ENCODE measurements at places on chromosomes 11 and 22.

GRCh38 chr22:40250608-40251007, 72.9 kb downstream of the TNRC6B start:
- no peak for DNase-seq

DNA sequence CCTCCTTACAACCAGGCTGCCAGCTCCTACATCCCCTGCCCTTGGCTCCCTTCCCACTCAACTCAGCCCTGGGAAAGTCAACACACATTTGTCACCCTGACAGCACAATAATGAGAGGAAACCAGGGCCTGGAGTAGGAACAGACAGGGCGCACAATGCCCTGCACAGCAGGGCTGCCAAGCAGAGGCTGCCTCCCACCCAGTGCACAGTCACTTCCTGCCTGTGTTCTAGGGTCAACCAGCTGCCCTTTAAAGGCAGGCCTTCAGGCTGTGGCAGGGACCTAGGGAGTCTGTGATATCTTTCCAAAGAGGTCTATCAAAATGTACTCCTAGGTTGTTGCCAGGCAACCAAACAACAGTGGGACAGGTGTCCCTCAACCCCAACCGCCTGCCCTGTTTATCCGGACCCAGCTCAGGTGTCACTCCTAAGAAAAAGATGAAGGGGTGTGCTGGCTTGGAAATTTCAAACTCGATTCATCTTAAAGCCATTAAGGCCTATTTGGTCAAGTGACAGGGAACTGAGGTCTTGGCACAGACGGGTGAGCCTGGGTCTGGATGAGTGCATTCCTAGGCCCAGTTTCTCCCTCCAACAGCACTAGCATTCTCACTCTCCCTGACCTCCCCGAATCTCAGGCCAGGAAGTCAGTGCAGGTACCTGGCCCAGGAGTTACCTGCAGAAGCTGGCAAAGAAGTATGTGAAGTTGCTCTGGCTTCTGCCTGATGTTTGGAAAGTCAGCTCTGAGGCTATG, 110.3 kb upstream of the PITPNB start:
- no peak for DNase-seq

DNA sequence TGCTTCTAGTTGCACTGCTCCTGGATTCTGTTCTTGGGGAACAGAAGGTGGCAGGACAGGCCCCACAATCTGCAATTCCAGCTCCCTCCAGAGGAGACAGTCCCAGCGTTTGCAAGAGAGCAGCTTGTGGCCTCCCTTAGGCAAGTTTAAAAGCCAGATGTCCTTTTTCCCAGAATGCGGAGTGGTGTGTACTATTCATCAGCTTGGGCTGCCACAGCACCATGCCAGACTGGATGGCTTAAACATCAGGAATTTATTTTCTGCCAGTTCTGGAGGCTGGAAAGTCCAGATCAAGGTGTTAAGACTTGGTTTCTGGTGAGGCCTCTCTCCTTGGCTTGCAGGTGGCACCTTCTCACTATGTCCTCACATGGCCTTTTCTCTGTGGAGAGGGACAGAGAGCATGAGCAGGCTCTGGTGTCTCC, 11.7 kb downstream of the MIAT start:
- DNase-seq, result peak; percentile 32

GRCh38 chr22:27588268-27588667, 213.3 kb downstream of the MN1 start:
- DNase-seq, result no peak

GRCh38 chr11:131822506-131822905, 452.1 kb downstream of the NTM start:
- DNase-seq, result no peak

DNA sequence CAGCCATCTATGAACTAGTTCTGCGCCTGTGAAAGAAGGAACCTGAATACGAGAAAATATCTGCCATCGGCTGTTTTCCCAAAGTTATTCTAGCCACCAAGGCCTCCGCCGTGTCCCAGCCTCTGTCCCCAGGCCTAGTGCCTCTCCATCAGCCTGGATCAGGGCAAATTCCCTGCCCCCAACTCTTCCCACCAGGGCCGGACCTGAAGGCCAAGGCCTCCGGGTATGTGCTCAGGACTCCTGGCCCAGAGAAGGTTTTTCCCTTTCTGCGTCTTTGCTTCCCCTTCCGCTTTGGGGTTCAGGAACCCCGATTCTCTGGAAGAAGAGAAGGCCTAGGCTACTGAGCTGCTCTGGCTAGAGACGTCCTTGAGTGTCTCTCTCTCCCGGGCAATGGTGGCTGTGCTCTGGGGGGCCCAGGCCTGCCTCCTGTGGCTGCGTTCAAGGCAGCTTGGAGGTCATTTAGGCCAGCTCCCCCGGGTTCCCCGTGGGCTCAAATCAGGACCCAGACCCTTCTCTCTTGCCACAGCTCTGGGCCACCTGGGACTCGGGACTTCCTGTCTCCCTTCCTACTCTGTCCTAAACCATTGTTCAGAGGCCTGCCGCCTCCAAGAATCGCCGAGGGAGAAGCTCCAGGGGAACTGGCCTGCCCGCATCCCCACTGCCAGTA, 1.6 kb downstream of the ALX4 start:
- no peak for DNase-seq

- no peak for DNase-seq
Observed at GRCh38 chr11:119590651-119591351, 138.2 kb downstream of the NECTIN1 start.

DNA sequence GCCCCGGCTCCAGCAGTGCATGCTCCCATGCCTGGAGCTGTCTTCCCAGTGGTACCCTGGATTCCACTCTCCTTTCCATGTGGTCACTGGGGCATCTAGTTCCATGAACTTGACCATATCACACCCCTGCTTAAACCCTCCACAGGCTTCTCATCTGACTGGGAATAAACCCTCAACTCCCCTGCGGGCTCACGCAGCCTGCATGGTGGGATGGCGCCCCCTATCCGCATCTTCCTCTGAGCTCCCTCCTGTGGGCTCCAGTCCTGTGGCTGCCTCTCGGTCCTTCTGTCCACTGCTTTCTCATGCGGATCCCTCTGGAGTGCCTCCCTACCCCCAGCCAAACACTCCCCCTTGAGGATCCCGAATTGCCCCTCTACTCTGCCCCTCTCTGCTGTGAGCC, 41.4 kb upstream of the TTLL12 start:
- DNase-seq, result peak; percentile 30

GRCh38 chr11:130020323-130020722, 17.7 kb upstream of the PRDM10 start:
- DNase-seq, result no peak

DNA sequence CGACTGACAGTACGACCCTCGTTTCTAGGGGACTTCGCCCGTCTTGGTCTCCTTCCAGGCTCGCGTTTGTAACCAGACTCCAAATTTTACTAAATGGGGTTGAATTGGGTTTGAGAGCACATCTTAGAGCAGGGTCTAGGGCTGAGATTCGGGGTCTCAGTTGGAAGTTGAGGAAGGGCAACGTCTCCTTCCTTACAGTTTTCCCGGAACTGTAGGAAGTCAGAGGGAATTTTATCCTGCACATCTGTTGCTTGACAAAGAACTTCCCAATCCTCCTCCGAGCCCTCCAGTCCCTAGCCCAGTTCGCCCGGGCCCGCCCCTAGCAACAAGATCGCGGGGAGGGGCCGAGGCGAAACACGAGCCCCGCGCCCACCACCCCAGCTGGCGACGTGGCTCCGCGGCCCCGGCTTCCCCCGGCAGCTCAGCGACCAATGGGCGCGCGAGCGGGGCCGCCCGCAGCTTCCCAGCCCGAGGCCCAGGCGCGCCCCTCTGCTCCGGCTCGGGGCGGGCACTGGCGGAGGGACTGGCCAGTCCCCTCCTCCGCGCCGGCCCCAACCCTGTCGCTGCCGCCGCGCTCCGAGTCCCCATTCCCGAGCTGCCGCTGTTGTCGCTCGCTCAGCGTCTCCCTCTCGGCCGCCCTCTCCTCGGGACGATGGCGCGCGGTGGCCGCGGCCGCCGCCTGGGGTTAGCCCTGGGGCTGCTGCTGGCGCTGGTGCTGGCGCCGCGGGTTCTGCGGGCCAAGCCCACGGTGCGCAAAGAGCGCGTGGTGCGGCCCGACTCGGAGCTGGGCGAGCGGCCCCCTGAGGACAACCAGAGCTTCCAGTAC, at the start of gene RCN1:
Gene RCN1 (plus strand): TSS at position 530 of the 826 bp plus-strand sequence. CDS start 123 bp downstream, at position 653.
- DNase-seq, result no peak

Data from hematopoietic multipotent progenitor cell treated with erythropoietin and hydrocortisone succinate and interleukin-3 and kit ligand, for 15 days (in vitro differentiated cells).